Activated T-cell treated with anti-CD3 and anti-CD28 coated beads for 4 hours (primary cell): ENCODE measurements at places on chromosomes 6 and 20.

DNA sequence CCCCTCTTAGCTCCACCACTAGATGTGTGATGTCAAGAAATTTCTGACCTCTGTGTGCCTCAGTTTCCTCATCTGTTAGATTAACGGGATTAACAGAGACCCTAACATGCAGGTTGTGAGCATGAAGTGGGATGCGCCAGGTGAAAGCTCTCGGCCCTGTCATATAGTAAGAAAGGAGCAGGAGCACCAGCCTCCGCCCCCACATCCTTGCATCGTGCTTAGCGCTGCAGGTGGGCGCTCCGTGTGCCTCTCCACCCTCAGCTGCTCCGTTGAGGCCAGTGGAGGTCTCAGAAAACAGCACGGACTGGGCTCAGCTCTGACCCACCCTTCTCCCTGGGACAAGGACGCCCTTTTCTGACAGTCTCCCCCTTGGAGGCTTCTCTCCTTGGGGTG is 63.4 kb downstream of the TCP11 start:
- no peak for DNase-seq

- DNase-seq = no peak
Measured at GRCh38 chr6:53373638-53374037, 24.9 kb upstream of the ELOVL5 start.

DNA sequence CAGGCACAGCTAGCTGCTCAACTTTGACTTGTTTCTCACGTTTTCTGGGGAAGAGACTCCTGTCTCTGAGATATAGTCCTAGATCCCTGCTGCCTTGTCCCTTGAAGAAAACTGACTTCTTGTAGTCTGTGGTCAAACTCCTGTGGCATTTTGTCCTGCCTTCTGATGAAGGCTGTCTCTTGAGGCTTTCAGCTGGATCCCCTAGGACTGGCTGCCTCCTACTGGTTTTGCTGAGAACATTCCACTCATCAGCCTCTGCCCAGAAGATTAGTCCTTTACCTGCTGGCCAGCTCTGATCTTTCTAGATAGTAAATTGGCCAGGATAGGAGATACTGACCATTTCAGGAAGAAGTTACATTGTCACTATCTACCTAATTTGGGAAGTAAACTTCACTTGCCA is 71.9 kb upstream of the CNR1 start:
- no peak for DNase-seq

DNA sequence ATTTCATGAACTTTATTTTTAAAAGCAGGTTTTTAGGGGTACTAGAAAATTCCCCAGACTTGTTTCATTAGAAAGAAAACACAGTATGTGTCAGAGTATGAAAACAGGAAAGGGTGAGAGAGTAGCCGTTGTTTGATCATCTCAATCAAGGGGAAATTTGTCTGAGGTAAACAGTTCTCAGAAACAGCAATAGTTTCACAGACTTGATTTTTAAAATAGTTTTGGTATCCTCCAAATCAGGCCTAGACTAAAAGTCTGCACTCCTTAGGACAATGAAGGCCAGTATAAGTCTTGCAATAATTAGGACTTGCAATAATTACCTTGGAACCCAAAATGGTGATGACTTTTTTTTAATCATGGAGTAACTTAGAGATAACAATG is 176.6 kb upstream of the TAB2 start:
- DNase-seq = no peak

DNA sequence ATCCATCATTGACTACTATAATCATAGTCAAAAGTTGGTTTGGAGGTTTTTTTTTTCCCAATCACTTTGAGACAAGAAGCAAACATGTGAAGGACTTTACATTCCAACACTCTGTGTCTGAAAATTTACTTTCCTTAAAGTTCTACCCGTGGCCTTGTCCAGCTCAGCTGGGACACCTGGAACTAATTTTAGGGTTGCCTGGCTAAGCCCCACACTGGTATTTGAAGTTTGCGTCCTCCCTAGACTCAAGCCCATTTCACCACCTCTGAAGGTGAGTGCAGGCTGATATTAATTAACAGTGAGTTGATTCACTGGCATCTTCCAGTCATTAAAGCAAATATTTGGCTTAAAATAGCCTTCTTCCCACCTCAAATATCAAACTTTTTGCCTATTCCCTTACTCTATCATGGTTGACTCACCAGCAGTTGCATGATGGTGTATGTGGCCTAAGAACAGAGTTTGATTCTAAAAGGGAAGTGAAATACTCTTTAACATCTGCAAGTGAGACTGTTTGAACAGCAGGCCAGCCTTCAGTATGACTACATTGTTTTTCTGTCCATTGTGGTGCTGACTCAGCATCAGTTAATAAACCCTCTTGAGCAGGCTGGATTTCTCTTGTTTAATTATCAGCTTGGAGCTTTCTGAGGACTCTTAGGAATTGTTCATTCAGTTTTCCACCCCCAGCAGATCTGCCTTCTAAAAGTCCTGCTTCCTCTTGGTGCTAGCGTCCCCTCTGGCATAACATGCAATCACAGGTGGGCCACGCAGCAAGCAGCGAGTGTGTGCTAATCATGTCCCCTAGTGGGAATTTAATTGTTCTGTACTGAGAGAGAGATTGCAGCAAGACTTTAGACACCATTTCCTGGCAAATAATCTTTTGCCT is 1.8 kb upstream of the PRDM1 start:
- no peak for DNase-seq

GRCh38 chr20:46126440-46127056 is 8.4 kb downstream of the CD40 start:
- no peak for DNase-seq

GRCh38 chr6:153024709-153025017 is 22.2 kb upstream of the MTRF1L start:
- DNase-seq = no peak

DNA sequence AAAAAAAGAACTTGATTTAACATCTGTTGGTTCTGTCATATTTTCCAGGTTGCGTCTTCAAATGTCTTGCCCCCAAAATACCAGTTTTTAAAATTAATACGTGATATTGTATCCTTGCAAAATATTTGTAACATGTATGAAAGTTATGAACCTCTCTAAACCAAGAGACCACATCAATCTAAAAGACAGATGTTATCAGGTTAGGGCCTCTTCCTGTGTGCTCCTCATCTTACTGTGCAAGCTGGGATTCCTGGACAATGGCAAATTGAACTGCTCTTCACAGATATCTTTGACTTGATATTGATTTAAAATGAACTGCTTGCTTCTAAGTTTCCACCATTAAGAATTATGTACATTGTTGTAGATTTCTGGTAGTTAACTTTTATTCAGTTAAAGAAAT is 9.6 kb downstream of the TMEM239 start:
- no peak for DNase-seq

GRCh38 chr6:156392648-156393047 is 384.5 kb upstream of the ARID1B start:
- DNase-seq = no peak

GRCh38 chr6:34147906-34148630 is 2.2 kb upstream of the GRM4 start:
- no peak for DNase-seq
